Left kidney (tissue), 8 donors: ENCODE measurements at places on chromosomes 6 and 20.

DNA sequence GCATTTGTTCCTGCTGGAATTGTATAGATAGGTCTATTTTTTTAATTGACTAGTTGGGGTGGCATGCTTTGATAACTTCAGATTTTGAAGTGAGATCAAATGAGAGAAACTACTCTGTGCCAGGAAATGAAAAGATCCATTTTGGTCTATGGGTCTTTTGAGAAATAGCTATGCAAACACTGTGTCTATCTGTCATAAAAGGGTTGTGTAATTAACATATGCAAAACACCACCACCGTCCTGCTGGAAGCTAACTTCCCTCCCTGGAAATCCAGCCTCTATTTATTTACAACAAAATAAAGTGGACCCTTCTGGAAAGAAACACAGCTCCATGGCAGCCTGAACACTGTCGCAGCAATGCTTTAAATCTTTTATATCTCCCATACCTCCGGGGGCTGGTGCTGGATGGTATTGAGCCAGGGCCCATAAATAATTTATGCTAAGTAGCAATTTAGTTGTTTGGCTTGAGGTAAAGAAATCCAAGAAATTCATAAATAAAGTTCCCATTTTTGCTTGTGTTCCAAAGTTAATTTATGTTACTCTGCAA is 244.2 kb upstream of the POU3F2 start:
- no peak for DNase-seq

- no peak for DNase-seq
Observed at GRCh38 chr6:70124882-70125545, 177.9 kb downstream of the COL9A1 start.

GRCh38 chr6:148392671-148393070 is 50.0 kb downstream of the SASH1 start:
- no peak for DNase-seq

GRCh38 chr20:23277316-23277715 is 73.3 kb upstream of the NXT1 start:
- DNase-seq: no peak
